ENCODE measurements at places on chromosomes 1 and 21. TPM values are rescaled to one million over a fixed set of nuclear protein-coding genes. Genes with fewer than 3 reads are reported as not detected.

- no peak for DNase-seq
Measured at GRCh38 chr1:180231506-180231921, 1.4 kb downstream of the LHX4 start.

Gene SPRR1A
- total RNA-seq, result not detected

DNA sequence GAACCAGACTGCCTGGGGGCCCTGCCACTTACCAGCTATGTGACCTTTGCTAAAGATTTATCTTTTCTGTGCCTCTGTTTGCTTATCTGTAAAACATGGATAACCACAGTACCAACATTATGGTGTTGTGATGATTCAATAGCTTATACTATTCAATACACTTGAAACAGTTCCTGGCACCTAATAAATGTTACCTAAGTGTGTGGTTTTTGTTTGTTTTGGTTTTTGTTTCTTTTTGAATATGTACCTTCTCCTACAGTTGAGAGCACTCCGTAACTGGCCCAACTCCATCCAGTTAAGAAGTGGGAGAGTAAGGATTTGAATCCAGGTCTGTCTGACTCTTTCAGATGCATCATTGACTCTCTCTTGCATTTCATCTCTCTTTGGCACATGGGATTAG is 125.8 kb upstream of the C8B start:
- no peak for DNase-seq

- DNase-seq, result no peak
Measured at GRCh38 chr1:93816970-93817678, 61.9 kb downstream of the DNTTIP2 start.

DNA sequence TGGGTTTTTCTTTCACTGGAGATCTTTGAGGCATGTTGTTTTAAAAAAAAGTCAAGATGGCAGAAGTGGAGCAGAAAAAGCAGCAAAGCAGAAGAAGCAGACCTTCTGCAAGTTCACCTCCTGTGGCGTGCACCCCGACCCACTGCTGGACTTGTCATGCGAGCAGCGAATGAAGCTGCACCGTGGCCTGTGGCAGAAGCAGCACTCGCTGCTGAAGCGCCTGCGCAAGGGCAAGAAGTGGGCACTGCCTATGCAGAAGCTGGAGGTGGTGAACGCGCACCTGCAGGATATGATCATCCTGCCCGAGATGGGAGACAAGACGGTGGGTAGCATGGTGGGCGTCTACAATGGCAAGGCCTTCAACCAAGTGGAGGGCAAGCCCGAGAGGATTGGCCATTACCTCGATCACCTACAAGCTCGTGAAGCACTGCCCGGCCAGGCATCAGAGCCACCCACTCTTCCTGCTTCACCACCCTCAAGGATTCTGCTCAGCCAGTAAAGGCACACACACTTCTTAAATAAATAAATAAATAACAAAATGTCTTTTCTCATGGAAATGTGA is 22.1 kb downstream of the METTL13 start:
- no peak for DNase-seq

Gene NBPF10
- total RNA-seq, result 3.4 TPM

Gene SLC45A1
- 0.60 TPM for total RNA-seq

DNA sequence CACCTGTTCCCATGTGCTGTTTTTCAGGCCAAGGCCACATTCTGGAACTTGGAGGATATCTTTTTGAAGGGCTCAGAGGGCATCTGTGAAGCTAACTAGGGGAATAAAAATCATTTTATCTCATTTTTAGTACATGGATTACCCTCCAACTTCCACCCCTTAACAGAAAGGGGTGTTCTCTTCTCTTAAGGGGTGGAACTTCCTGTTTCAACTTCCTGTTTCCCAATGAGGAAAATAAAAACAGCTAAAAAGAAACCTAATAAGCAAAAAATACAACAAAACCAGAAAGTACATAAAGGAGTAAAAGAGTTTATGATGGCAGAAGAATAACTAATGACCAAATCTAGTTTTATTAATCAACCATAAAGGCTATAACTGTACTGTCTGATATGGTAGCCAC is 24.8 kb upstream of the SLC22A15 start:
- no peak for DNase-seq

DNA sequence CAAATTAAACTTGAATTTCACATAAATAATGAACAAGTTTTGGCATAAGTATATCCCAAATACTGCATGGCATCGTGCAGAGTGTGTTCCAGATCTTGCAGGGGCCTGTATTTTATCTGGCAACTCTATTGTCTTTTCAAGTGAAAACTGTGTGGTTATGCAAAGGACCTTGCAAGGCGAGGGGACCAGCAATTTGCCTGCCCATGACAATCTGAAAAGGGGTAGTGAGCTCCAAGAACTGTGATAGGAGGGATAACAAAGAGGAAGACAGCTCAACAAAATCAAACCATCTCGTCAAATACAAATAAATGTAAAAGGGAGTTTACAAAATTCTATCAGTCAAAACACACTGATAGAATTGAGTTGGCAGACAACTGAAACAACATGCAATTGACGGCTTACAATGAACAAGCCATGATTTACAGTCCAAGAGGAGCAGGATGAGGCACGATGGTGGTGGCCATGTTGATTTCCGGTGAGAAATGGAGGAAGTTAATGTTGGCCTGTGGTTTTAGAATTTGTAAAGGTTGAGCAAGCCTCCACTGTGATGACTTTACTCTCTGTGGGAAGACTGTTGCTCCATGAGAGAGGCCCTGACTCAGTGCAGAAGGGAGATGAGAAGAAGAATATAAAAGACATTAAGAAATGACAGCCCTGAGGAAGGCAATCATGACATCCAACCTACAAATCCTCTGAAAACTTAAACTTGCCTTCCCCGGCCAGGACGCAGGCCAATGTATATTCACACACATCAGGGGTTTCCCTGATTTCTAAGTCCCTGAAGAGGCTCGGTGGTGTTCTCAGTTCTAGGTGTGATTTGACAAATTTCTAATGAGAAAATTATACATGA is 132.2 kb downstream of the ADSS2 start:
- DNase-seq, result no peak

GRCh38 chr21:17612023-17612564 is 607 bp downstream of the BTG3 start:
- DNase-seq, result peak; percentile 10

GRCh38 chr1:202084791-202085681 is 37.7 kb upstream of the GPR37L1 start:
- no peak for DNase-seq

- DNase-seq, result no peak
Measured at GRCh38 chr1:15739745-15740144, 2.6 kb upstream of the TMEM82 start.
